ENCODE measurements at places on chromosomes 7 and 10.
A peak's percentile ranks its signal among the peaks of the same experiment; 100 is the strongest.

DNA sequence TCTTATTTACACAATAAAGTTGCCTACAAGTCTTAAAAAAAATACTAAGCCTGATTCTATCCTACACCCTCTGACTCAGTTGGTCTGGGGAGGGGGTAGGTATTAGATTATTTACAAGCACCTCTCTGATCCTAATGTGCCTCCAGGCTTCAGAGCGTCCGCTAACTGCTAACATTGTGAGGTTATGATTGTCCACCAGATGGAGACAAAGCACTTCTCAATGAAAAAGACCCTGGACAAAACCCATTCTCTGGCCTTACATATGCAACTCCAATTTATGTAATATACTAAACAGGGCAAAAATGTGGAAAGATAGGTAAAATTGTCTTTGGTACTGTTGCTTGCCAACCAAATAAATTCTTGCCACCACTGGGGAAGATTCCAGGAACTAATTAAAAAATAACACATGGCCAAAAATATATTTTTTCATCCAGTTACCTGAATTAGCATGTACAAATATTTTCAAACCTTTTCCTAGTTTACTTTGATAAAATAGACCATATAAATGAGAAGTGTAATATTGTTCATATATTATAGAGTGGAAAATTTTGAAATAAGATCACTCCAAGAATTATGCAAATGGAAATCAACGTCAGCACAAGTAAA is 92.4 kb downstream of the KIF20B start:
- DNase-seq, result peak; percentile 81

GRCh38 chr10:124227055-124227975 is 133.9 kb upstream of the CHST15 start:
- DNase-seq, result no peak

- DNase-seq, result no peak
Measured at GRCh38 chr7:123637203-123637602, 18.5 kb upstream of the LMOD2 start.

DNA sequence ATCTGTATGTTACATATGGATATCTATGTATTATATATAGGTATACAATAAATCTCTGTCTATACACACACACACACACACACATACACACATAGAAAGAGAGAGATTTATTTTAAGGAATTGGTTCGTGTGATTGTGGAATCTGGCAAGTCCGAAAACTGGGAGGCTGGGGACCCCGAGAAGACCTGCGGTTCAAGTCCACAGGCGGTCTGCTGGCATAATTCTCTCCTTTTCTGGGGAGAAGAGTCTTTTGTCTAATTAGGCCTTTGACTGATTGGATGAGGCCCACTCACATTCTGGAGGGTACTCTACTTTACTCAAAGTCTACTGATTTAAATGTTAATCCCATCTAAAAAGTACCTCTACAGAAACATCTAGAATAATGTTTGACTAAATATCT is 65.1 kb downstream of the PAPSS2 start:
- DNase-seq, result no peak

- DNase-seq, result no peak
Measured at GRCh38 chr10:118729641-118730258, 25.0 kb downstream of the CACUL1 start.

GRCh38 chr10:5534051-5534821 is 9.5 kb downstream of the CALML3 start:
- no peak for DNase-seq

- DNase-seq, result no peak
Measured at GRCh38 chr7:128190051-128190647, 50.9 kb upstream of the LEP start.

GRCh38 chr7:8818406-8818805 is 385.0 kb downstream of the NXPH1 start:
- no peak for DNase-seq

DNA sequence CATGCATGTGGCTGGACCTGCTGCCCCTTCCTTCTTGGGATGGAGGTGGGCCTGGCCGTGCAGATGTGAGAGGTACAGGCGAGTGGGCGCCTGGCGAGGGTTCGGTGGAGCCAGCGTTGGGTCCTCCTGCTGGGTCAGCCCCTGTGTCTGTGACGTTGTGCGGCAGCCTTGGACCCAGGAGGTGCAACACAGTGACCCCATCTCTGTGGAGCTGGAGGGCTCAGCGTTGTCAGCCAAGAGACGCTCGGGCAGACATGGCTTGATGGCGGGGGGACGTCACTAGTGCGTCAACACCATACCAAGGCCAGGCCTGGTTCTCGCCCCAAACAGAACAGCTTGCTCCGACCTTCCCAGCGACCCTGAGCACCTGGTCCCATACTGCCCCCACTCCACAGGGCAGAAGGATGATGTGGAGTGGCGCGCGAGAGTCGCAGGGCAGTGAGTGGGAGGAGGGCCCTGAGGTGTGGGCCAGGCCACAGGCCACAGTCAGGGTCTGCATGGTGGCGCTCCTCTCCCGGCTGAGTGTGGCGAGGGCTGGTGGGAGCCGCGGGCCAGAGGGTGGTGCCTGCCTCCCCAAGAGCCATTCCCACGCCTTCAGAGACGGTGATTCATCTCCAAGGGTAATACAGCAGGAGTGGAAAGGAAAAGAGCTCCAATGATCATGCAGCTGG is 184.4 kb downstream of the DNAJB6 start:
- no peak for DNase-seq

DNA sequence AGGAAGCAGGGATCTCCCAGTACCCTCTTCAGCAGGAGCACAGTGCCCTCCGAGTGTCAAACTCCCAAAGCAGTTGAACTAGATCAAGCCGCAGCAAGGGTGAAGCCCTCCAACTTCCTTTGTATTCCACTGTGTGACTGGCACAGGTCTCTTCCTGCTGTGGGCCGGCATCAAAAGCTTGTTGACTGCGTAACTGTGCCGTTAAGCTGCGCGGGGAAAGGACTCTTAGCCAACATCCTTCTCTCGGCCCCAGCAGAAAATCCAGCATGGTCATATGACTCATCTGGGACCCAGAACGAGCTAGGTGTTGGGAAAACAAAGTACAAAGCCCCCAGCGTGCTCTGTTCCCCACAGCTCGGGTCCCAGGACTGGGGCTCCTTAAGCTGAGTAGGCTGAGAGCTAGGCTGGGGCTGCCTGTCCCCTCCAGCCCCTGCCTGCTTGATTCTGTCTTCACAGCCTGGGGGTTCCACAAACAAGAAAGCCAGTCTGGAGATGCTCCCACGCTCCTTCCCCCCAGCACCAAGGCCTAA is 52.2 kb downstream of the COL17A1 start:
- DNase-seq, result peak; percentile 5

GRCh38 chr10:58820861-58821751 is 308.4 kb downstream of the BICC1 start:
- peak; percentile 41 for DNase-seq

DNA sequence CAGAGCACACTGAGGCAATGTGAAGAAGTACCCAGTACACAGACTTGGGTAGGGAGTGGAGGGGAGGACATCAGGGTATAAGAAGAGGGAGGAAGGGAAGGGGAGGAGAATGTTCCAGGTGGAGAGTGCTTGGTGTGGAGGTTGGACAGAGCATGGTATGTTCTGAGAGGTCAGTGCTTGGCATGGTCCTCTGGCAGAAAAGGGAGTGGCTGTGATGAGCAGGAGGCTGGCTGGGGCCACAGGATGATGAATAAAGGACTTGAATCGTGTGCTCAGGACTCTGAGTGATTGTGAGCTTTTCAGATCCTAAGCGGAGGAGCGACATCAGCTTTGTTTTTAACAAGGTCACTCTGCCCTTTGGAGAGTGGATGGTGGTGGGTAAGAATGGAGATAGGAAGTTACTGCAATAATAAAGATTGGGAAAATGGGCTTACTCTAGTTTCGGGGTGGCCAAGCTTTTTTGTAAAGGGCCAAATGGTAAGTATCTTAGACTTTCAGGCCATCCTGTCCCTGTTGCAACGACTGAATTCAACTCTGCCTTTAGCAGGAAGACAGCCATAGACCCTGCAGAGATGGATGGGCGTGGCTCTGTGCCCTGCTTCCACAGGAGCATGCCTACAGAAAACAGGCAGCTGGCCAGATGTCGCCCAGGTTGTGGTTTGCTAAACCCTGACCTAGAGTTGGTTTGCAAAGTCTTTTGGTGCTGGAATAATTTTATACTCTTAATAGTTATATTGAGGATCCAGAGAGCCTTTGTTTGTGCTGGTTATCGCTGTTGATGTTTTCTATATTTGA is 8.4 kb downstream of the PPP2R2D start:
- no peak for DNase-seq

DNA sequence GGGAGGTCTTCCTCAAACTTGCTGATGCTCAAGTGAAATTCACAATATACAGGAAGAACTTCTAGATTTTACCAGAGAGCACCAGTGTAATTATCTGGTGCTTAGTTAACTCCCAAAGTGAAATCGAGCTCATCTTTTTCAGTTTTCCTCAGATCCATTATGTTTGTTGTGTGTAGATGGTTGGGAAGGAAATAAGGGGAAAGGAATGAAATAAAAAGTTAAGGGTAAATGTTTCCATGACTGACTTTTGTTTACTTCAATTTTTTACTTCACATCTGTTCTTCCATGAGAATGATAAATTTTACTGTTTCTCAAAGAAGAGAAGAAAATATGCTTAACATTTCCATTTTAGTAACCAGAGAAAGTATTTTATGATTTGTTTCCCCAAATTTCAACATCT is 21.3 kb downstream of the FAM107B start:
- no peak for DNase-seq

DNA sequence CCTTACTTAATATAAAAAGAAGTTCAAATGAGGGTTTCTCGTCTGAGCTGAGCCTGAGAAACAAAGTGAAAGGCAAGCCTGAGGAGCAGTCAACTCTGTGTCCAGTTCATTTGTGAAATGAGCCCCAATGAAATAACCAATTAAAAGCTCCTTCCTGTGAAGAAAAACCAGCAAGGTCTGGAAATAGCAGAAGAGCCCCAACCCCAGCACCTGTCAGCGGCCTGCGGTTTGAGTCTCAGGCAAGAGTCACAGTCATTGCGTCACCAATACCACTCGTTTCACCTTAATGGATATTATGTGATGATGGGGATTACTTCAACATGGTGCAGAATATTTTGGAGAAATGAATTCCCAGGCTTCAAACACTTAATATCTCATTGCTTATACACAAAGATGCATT is 211.3 kb upstream of the DPP6 start:
- no peak for DNase-seq

DNA sequence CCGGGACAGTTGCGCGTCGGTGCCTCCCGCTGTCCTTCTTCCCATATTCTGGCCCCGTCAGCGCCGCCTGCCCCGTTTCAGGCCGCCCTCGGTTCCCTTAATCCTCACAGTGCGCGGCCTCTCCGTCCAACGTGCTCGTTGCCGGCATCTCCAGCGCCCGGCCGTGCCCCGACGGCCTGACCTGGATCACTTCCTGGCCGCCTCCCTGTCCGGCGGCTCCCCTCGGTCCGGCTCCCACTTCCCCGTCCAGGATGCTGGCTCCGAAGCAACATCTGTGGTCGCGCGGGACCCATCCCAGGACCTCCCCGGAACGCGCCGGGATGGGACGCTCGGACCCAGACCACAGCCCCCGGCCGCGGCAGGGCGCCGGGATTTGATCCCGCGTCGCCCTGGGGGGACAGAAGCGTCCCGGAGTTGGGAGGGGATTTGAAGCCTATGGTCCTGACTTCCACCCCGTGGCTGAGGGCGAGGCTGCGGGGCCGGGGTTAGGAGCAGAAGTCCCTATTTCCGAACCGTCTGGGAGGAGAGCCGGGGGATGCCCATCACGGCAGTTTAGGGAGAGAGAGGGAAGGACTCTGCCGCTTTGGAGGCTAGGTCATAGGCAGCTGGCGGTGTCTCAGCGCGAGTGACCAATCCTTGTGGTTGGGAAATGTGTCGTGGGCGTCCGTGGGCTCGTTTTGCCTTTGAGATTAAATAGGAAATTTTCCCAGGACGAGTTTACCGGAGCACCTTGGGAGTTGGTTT is 53.8 kb downstream of the KCTD7 start:
- no peak for DNase-seq

DNA sequence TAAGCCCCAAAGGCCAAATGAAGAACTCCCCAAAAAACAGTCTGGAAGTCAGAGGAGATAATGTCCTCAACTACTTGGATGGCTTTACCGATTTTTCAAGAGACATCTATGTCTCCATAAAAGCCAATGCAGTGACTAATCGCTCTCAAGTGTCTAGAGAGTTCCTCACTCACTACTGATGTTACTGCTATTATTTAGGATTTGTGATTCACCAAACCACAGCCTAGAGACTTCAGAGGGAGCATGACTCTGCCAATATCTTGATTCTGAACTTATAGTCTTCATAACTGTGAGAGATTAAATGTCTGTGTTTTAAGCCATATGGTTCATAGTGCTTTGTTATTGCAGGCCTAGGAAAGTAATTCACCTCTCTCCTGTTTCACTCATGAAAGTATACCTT is 160.2 kb downstream of the IPMK start:
- peak; percentile 71 for DNase-seq

DNA sequence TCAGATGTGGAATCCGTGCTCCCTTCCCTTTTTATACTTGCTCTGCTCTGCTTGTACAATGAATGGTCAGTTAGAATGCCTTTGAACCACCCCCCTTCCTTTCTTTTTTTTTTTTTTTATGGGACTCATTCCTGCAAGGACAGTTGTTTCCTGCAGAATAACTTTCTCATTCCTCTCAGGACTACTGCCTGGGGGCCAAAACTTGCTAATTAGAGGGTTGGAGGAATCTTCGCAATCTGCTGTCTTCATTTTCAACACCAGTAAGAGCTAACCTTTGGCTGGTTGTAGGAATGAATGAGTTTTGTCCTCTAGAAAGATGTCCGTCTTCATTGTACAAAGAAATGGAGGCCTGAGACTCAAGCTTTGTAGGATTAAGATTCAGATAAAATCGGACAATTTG is 868.1 kb downstream of the LRMDA start:
- no peak for DNase-seq

DNA sequence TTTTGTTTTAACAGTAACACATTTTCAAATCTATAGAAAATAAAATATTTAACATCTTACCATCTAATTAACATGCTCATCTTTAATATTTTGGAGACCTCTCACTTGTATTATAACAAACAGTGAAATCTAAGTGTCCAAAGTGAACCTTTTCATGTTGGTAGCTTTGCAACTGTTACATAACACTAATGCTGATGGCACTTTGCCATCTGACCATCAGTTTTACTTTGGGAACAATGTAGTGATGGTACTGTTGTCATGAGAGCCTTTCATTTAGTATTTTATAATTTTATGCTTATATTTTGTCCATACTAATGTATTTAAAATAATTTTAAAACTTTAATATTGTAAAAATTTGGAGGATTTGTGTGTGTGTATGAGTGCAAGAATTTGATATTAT is 1017.0 kb upstream of the KCND2 start:
- DNase-seq, result no peak

GRCh38 chr7:149741629-149742028 is 31.8 kb downstream of the ZNF467 start:
- peak; percentile 73 for DNase-seq

GRCh38 chr7:28018446-28018845 is 162.1 kb downstream of the JAZF1 start:
- no peak for DNase-seq

GRCh38 chr10:89217057-89217990 is 10.2 kb upstream of the CH25H start:
- DNase-seq, result peak; percentile 42

Data from AG20443 (cell line).